ENCODE measurements at places on chromosomes 1 and 21.
A peak's percentile ranks its signal among the peaks of the same experiment; 100 is the strongest.

DNA sequence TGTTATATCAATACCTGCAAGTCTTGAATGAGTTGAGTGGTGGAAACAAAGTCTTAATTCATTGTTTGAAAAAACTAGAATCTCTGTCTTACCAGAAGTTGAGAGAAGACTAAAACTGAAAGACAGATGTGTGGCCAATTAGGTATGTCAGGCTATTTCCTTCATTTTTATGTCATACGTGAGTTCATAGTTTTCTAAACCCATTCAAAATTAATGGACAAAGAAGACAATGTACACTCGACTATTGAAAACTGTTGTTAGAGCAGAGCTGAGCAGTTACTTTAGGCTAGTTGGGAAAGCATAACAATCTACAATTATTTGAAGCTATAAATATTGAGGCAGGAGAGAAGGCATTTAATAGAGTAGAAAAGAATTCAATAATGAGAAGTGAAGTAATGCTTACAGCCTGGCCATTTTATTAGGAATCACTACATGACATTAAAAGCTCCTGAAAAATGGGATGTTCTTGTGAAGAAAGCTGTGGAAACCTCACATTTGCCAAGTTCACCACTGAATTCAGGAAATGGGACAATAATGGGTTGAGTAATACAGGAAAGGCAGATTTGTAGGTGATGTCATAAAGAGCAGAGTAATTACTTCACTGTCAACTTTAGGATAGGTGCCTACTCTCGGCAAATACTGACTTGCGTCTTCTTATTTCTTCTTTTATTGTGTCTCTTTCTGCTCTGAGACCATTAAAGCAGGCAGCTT is 204.4 kb downstream of the PLA2G4A start:
- no peak for DNase-seq

DNA sequence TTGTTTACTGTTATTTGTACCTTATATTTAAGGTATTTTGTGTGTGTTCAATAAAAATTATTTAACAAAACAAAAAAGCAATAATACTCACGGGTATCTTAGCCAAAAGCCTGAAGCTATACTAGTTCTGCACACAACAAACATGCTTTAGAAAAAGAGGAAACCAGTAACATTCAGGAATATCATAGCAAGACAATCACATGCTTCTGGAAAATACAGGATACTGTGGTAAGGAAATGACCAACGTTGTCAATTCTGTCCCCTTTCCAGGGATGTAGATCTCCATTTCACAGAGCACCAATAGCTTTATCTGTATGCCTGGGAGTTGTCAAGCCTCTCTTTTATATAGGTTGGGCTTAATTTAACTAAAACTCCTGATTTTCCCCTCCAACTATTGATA is 288.4 kb downstream of the SMYD3 start:
- DNase-seq: no peak

DNA sequence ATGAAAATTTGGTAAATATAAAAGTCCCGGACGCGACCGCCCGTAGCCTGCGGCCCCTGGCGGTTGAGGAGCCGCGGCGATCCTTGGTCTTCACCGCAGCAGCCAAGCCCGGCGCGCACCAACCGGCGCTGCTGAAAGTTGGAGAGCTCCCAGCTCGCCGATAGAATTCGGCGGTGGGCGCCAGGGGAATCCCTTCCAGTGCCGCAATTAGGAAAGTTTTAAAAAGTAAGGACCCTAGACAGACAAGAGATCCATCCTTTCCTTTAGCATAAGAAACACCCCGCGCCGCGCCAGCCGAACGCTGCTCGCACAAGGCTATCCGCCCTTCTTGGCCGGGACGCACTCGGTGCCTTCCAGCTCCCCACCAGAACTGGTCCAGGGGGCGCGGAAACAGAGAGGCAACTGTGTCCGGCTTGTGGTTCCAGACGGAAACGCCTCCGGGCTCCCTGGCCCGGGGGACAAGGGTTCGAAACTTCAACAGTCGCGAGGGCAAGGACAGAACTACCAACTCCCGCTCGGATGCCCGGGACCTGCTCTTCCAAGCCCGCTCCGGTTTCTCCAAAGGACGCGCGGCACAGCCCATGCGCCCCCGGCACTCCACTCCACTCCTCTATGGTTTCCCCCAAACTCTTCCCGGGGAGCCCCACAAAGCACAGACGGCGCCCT is 1.7 kb downstream of the FAM78B start:
- peak; percentile 40 for DNase-seq

GRCh38 chr1:13788795-13789194 is 88.8 kb downstream of the PRDM2 start:
- DNase-seq: no peak

DNA sequence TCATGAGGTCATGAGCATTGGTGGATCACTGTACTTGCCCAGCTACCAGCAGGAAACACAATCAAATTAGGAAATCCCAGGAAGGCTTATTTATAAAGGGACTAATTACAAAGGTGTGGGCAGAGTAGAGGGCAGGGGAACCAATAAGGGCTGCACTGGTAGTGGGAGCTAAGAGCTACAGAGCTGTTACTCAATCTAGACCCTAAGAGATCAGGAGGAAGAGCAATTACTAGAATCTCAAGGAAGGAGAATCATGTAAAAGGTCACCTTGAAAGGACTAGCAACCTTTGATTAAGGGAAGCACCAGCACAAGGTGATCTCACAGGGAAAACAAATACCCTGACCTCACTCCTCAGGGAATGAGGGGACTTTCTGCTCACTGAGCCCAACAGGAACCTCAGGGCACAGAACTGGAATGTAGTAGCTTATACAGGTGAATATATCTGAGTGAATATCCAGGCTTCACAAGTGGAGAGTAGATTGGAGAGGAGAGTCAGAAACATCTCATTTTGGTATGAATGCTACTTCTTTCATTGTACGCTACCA is 66.8 kb downstream of the SAMSN1 start:
- DNase-seq: no peak

- DNase-seq: no peak
Observed at GRCh38 chr1:4395158-4395557, 259.3 kb upstream of the AJAP1 start.

- no peak for DNase-seq
Observed at GRCh38 chr1:31776516-31776915, 12.4 kb upstream of the ADGRB2 start.

GRCh38 chr1:112245114-112245513 is 150.9 kb upstream of the CTTNBP2NL start:
- DNase-seq: no peak

DNA sequence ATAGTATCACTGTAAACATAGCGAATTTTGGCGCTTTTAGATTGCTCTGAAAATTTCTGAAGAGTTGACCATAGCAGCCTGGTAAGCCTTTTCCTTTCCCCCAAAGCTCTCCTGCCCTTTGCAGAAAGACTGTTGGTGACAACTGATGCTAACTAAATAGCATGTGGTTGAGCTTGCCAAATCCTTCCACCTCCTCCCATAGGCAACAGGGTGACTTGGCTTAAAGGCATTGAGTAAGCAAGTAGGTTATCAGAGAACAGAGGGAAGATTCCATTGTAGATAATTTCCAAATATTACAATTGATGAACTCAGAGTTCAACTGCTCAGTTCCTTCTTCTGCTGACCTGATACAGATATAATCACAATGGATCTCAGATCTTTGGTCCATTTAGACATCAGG is 19.9 kb upstream of the HMGCL start:
- no peak for DNase-seq

DNA sequence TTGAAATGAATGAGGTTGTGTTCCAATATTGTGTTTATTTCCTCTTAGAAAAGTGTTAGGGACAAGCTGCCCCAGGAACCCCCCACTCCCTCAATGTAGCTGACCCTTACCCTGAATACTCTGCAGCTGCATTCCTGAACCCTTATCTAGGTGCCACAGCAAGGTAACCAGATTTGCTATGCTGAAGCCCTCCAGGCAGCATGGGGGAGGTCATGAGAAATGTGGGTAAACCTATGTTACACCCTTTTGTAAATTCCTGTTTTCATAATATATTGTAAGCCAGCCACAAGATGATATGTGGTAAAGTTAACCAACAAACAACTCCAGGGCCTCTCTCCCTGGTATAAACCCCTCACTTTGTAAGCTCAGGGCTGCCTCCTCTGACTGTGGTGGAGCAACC is 27.8 kb upstream of the CLDN8 start:
- no peak for DNase-seq

- DNase-seq: no peak
Observed at GRCh38 chr1:154407198-154408091, 2.3 kb downstream of the IL6R start.

DNA sequence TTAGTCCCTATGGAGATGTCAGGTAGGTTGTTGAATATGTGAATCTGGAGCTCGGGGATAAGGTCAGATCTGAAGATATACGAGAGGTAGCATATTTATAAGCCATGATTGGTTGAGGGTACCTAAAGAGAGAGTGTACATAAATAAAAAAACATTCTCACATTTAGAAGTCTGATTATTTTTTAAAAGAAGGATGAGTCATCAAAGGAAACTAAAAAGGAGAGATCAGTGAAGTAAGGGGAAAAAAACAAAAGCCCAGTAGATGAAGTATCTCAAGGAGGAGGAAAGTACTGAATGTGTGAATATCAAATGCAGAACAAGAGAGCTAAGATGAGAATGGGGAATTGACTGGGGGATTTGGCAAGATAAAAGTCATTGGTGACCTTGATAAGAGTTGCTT is 15.7 kb upstream of the ANGPTL1 start:
- no peak for DNase-seq

- no peak for DNase-seq
Observed at GRCh38 chr1:43279666-43280065, 5.7 kb downstream of the C1orf210 start.

DNA sequence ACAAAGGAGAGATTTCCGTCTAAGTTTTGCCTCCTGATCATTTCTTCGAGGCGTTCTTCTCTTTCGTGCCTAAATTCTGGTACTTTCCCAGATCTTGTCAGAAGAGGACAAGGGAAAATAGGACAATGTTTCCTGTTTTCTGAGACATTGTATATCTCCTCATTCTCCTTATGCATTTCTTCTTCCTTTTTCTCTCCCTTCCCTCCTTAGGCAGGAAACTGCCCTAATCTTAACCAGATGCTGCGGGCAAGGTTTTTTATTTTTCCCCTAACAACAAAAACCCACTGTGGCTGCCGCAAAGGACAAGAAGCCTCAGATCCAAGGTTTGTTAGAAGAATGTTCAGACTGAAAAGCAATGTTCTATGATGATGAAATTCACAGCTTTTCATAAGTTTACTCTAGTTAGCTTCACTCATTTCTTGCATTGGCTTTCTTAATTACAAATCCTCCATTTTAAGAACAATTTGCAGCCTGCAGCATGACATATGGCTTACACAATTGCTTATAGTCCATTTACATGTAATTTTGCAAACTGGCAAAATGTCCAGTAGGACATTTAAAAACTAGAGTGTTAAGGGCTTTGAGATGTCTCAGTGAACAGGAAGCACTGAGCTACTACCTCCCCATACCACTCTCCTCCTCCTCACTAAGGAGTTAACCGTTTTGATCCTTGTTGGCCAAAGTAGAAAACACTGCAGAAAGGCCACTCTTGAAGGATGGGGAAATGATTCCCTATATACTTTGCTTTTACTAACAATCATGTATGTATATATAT is 624 bp downstream of the CTSK start:
- DNase-seq: no peak

DNA sequence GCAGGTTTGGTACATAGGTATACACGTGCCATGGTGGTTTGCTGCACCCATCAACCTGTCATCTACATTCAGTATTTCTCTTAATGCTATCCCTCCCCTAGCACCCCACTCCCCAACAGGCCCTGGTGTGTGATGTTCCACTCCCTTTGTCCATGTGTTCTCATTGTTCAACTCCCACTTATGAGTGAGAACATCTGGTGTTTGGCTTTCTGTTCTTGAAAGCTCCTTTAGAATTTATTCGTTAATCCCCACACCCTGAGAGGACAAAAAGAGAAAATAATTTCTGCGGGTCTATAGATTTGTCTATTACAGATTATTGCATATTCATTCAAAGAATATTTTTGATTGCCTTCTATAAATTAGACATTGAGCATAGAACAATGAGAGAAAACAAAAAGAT is 455.5 kb downstream of the PLPP3 start:
- no peak for DNase-seq

DNA sequence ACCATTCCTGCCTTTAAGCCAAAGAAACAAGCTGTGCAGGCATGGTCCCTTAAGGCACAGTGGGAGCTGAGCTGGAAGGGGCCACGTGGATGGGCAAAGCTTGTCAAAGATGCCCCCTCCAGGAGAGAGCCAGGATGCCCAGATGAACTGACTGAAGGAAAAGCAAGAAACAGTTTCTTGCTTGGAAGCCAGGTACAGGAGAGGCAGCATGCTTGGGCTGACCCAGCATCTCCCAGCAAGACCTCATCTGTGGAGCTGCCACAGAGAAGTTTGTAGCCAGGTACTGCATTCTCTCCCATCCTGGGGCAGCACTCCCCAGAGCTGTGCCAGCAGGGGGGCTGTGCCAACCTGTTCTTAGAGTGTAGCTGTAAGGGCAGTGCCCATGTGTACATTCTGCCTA is 1.3 kb upstream of the SLC50A1 start:
- DNase-seq: no peak

DNA sequence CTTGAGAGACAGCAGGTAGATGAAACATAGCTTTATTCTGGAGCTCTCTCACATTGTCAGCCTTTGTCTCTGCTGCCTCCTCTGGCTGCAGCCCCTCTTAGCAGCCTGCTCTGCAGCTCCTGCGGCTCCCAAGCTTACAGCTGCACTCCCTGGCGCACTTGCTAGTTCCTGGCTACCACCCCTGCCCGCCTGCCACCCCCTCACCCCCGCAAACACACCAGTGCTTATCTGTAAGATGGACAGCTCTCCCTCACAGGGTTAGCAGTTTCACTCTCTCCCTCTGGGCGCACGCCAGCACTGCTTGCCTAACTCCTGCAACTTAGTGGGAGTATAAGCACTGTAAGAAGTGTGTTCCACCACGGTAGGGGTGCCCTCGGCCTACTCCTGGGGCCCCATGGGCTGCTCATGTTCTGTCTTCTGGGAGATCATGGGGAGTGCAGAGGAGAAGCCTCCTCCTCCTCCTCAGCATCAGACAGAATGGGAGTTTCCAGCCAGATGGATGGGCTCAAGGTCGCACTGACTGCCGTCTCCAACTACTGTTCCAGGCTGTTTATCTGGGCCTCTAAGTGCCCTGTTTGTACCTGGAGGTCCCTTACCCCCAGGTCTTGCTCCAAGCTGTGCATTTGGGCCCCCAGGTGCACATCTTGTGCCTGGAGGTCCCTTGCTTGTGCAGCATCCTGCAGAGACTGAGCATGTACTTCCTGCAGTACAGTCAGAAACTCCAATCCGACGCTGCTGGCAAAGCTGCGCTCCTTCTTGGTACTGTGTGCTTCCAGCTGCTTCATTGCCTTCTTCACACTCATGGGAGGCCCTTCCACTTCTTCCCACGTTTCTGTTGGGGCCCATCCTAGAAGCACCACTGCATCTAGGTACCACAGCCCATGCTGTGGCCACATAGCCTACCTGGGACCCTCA is 1388.1 kb downstream of the AMY1C start:
- peak; percentile 21 for DNase-seq

- DNase-seq: no peak
Observed at GRCh38 chr1:240306673-240307072, 215.0 kb downstream of the FMN2 start.

GRCh38 chr1:115829023-115829674 is 11.8 kb downstream of the NHLH2 start:
- DNase-seq: peak; percentile 62

Measured in Ammon's horn (tissue), 1 donor.